ENCODE measurements at places on chromosomes 5 and 9.

GRCh38 chr5:16483361-16483760 lies 17.8 kb upstream of the ZNF622 start:
- no peak for DNase-seq

GRCh38 chr5:40273936-40274335 lies 405.8 kb upstream of the PTGER4 start:
- no peak for DNase-seq

DNA sequence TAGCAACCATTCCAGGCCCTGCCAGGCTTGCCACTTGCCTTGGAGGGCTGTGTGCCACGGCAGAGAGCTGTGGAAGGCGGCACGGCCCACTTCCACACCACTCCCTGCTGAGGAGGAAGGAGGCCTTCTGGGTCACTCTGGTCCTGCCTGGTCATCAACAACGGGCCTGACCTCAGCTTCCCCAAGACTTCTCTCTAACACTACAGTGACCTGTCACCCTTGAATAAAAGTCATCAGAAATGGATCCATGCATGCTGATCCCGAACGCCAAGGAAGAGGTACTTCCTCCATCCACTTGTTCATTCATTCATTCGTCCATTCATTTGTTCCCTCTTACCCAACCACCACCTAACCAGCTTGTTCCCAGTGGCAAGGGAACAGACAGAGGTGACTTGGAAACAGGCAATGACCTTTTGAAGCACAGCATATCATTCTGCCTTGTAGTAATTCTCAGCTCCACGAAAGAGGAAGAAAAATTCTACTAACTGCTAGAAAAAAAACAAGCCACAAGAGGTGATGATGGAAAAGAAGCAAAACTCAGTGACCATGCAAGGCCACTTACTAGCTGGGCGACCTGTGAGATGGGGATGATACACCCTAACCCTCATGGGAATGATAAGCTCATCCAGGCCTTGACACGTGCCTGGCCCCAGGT lies 58.6 kb downstream of the STK10 start:
- DNase-seq, result no peak

GRCh38 chr5:9781275-9781674 lies 151.1 kb upstream of the TAS2R1 start:
- no peak for DNase-seq

GRCh38 chr9:36208521-36209253 lies 18.0 kb downstream of the CLTA start:
- no peak for DNase-seq

- DNase-seq, result no peak
These were observed 57.8 kb downstream of the ANKH start for GRCh38 chr5:14813747-14814146.

DNA sequence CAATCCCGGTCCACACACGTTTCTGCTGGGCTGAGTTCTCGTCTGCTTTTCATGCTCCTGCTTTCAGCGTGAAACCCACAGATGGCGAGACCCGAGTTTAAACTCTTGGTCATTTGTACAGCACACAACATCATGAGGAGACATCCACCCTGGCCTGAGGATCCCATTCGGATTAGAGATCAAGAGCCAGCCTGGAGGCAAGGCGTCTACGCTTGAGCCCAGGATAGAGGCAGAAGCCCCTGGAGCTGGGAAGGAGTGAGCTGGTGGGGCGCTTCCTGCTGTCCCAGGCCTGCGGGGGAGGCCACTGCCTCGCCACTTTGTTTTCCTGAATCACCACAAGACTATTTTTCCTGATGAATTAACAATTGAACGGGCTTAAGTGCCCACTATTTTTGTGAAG lies 281.9 kb upstream of the IRX4 start:
- DNase-seq, result no peak

DNA sequence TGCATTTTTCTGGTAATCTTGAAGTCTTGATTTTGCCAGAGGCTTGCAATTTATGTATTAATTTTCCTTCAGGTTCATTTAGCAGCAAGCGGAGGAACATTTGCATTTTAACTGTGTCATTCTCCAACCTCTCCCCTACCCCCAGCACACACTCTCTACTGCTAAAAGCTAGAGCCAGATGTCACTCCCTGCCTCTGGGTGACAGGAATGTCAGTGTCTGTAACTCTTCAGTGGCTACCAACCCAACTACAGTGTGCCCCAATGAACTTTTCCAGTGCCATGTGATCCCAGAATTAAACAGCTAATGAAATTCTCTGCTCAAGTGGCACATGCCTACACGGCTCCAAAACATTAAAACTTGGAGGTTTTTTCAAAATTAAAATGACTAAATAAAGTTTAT lies 260.3 kb downstream of the GOLPH3 start:
- no peak for DNase-seq
